ENCODE measurements at places on chromosomes 11 and 22. TPM values are rescaled to one million over a fixed set of nuclear protein-coding genes. Genes with fewer than 3 reads are reported as not detected.

- no peak for DNase-seq
- H3K36me3 ChIP-seq = no peaks in the 10 kb centered on the region
- no peaks in the 10 kb centered on the region for H3K27me3 ChIP-seq
- H3K4me1 ChIP-seq = no peaks in the 10 kb centered on the region
These were observed 97.0 kb downstream of the RDX start for GRCh38 chr11:110199184-110199981.

DNA sequence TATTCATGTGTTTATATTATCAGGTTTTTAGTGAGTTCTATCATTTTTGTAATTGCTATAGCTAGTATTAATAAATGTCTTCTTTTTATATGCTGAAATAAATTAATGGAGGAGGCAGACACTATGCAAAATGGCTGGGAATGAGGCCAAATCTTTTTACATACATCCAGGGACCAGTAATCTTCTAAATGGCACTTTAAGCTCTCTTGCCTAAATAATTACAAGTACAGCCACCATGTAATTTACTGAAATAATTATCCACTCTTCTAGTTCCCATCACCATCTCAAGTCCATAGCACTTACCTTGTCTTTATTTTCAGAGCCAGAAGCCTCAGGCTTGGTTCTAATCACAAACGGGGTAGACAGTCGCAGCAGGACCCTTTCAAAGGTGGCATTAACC lies 79.1 kb downstream of the GUCY1A2 start:
- no peaks in the 10 kb centered on the region for H3K36me3 ChIP-seq
- no peak overlapping the region for H3K27ac ChIP-seq
- H3K4me3 ChIP-seq = no peak overlapping the region

YPEL4 gene
- total RNA-seq = 1.1 TPM

- H3K4me3 ChIP-seq = no peak overlapping the region
- DNase-seq = no peak
- no peaks in the 10 kb centered on the region for H3K27me3 ChIP-seq
- H3K36me3 ChIP-seq = no peaks in the 10 kb centered on the region
- H3K4me1 ChIP-seq = peaks cover 10% of the 10 kb centered on the region
- no peak overlapping the region for H3K27ac ChIP-seq
These were observed 36.7 kb upstream of the SESN3 start for GRCh38 chr11:95267601-95268213.

DTX4 gene
- total RNA-seq = 43.3 TPM

DNA sequence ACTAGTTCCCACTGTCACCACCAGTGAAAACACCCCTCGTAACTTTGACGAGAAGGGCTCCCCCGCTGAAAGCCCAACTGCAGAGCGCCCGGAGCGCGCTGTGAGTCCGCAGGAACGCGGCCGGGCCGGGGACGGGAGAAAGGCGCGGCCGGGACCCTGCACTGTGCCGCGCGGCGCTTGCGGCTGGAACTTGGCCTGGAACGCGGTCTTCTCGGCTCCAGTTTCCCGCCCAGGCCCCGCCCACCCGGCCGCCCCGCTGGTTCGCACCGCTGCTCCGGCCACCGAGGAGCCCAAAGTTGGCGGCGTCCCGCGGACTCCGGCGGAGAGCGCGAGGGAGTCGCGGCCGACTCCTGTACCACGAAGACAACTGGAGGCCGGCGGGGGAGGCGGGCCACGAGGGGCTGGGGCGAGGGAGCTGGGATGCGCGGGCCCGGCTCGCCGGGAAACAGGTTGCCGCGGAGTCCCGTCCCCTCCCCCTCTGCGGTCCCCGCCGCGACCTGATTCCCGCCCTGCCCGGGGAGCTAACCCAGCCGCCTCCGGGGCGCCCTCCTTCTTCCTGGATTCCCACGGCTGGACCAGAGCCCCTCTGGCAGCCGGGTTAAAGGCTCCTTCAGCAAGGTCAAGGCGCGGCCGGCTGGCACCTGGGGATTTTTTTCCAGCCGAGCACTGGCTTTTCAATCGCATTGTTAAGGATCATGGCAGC lies 3.4 kb downstream of the TENM4 start:
- H3K36me3 ChIP-seq = no peaks in the 10 kb centered on the region
- peaks cover 47% of the 10 kb centered on the region for H3K27me3 ChIP-seq
- H3K27ac ChIP-seq = no peak overlapping the region
- H3K4me1 ChIP-seq = peaks cover 44% of the 10 kb centered on the region

RFPL1 gene
- total RNA-seq = not detected

MMP13 gene
- not detected for total RNA-seq

MRGPRE gene
- not detected for total RNA-seq

GRCh38 chr11:130208241-130209127 lies 48.9 kb downstream of the ST14 start:
- no peak overlapping the region for H3K4me3 ChIP-seq
- DNase-seq = no peak
- no peaks in the 10 kb centered on the region for H3K36me3 ChIP-seq
- no peaks in the 10 kb centered on the region for H3K27me3 ChIP-seq
- H3K4me1 ChIP-seq = peaks cover 14% of the 10 kb centered on the region
- H3K27ac ChIP-seq = no peak overlapping the region

- no peaks in the 10 kb centered on the region for H3K4me1 ChIP-seq
- H3K4me3 ChIP-seq = no peak overlapping the region
These were observed 58.4 kb upstream of the NUP50 start for GRCh38 chr22:45105281-45105702.

HBD gene
- total RNA-seq = not detected

APLNR gene
- total RNA-seq = not detected

DNA sequence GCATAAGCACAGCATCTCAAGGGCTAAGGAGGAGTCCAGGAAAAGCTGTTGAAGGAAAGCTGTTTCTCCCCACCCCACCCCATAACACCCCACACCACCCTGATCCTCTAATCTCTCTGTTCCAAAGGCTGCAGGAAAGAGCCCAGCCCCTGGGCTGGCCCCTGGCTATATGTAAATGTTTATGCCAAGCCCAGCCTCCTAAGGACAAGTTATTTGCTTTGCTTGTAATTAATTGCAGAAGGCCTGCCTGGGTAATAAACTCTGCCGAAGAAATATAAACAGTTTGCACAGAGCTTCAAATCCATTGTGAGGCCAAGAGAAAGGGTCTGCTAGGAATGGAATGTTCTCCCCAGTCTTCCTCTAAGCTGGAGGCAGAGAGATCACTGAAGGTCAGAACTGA lies 21.2 kb downstream of the ARRB1 start:
- H3K4me3 ChIP-seq = no peak overlapping the region
- no peaks in the 10 kb centered on the region for H3K36me3 ChIP-seq
- H3K27me3 ChIP-seq = no peaks in the 10 kb centered on the region

SPI1 gene
- 98.3 TPM for total RNA-seq

- no peak overlapping the region for H3K4me3 ChIP-seq
- no peak for DNase-seq
- H3K27ac ChIP-seq = no peak overlapping the region
- H3K36me3 ChIP-seq = no peaks in the 10 kb centered on the region
These were observed 385.1 kb downstream of the BUD13 start for GRCh38 chr11:116387641-116388040.

RIMBP3C gene
- total RNA-seq = 1.3 TPM

- H3K27ac ChIP-seq = no peak overlapping the region
- H3K4me3 ChIP-seq = no peak overlapping the region
- H3K36me3 ChIP-seq = no peaks in the 10 kb centered on the region
- no peaks in the 10 kb centered on the region for H3K4me1 ChIP-seq
- peak; percentile 56 for DNase-seq
These were observed 141.0 kb downstream of the ARHGAP42 start for GRCh38 chr11:100827934-100828661.

DNA sequence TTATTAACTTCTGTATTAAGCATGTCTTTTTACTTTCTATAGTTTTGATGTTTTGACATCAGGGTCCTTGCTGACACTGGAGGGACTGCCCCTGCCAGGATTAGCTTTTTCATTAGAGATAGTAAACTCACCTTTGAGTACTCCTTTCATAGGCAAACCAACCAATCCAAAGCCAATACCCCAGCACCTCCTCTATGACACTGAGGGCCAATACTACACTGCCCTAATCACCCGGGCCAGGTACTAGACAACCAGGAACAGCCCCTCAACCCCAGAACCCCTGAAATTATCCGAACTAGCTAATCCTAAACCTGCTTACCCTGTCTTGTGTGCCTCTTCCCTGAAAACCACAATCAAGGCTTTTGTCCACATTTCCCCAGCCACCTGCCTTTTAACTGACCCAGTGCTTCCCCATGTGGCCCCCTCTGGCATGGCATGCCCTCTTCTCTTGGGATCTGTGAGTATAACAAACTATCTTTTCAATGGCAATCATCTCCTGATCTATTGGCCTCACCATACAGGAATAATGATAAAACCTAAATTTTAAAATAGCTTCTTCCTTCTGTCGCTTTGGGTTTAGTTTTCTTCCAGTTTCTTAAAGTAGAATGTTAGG lies 31.2 kb downstream of the RAB6A start:
- H3K4me3 ChIP-seq = no peak overlapping the region
- H3K27ac ChIP-seq = peak overlapping the region; percentile 29
- H3K4me1 ChIP-seq = no peaks in the 10 kb centered on the region
- H3K27me3 ChIP-seq = no peaks in the 10 kb centered on the region
- H3K36me3 ChIP-seq = peaks cover 4% of the 10 kb centered on the region

GRCh38 chr11:123184531-123184930 lies 10.5 kb downstream of the CLMP start:
- H3K4me1 ChIP-seq = no peaks in the 10 kb centered on the region
- no peak overlapping the region for H3K27ac ChIP-seq
- no peak overlapping the region for H3K4me3 ChIP-seq
- no peaks in the 10 kb centered on the region for H3K36me3 ChIP-seq

DNA sequence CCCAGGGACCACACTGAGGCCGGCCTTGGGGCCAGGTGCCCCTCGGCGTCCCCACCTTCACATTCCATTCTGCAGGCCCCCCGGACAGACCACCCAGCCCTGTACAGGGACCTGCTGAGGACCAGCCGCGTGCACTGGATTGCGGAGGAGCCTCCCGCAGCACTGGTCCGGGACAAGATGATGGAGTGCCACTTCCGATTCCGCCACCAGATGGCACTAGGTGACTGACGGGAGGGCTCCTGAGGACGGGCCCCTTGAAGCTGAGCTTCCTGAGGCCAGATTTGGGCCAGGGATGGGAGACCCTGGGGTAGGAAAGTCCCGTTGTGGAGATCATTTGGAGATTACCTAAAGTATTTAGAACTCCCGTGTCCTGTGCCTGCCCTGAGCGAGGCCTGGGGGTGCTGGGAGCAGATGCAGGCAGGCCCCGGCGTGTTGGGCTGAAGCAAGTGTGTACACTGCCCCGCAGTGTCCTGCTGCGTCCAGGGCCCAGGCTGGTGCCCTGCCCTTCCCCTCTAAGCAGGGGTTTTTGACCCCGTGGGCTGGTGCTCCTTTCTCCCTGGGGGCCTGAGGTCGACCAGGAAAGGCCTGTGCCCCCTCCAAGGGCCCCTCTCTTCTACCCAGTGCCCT lies 20.0 kb downstream of the TRMU start:
- H3K27me3 ChIP-seq = no peaks in the 10 kb centered on the region
- peak; percentile 81 for DNase-seq
- no peak overlapping the region for H3K27ac ChIP-seq
- peaks cover 3% of the 10 kb centered on the region for H3K36me3 ChIP-seq
- no peak overlapping the region for H3K4me3 ChIP-seq

HTR3B gene
- not detected for total RNA-seq

ARHGAP8 gene
- 0.37 TPM for total RNA-seq

DNA sequence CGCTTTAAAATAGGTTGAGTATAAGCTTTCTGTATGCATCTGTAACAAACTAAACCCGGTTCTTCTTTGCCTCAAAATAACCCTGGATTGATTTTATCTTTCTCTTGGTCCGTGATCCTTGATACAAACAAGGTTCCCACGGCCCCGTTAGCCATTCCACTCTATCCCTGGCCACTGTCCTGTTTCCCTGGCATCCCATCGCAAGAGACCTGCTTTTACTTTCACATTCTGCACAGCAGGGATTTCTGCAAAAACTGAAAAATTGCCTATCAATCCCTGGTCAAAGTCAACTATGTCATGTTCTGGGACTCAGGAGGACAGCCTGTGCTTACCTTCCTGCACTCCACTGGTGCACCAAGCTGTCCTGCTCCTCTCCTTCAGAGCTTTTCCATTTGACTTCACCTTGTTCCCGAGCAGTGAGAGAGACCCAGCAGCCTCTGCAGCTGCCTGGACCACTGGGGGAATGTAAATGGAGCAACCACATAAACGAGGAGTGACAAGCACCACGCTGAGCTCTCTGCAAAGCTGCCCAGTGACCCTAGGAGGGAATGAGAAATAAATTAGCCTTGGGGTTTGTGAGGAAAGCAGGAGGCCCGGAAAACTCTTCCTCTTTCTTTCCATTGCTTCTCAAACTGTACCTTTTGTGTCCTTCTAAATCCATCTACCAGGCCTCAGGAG lies 175.9 kb downstream of the NTM start:
- no peak overlapping the region for H3K4me3 ChIP-seq
- H3K27me3 ChIP-seq = no peaks in the 10 kb centered on the region
- no peak overlapping the region for H3K27ac ChIP-seq
- no peaks in the 10 kb centered on the region for H3K36me3 ChIP-seq
- no peak for DNase-seq

CSF2RB gene
- total RNA-seq = 41.2 TPM

OR52W1 gene
- total RNA-seq = not detected

GRCh38 chr11:18449251-18449650 lies 6.4 kb upstream of the LDHAL6A start:
- no peak overlapping the region for H3K27ac ChIP-seq
- H3K27me3 ChIP-seq = no peaks in the 10 kb centered on the region
- H3K4me1 ChIP-seq = no peaks in the 10 kb centered on the region
- DNase-seq = no peak
- no peaks in the 10 kb centered on the region for H3K36me3 ChIP-seq

OR10D3 gene
- not detected for total RNA-seq

OR52A1 gene
- not detected for total RNA-seq

- H3K4me1 ChIP-seq = no peaks in the 10 kb centered on the region
- no peaks in the 10 kb centered on the region for H3K27me3 ChIP-seq
- no peaks in the 10 kb centered on the region for H3K36me3 ChIP-seq
- no peak overlapping the region for H3K4me3 ChIP-seq
- no peak overlapping the region for H3K27ac ChIP-seq
These were observed 565.2 kb downstream of the BUD13 start for GRCh38 chr11:116207421-116208141.

GRCh38 chr11:1172729-1173117 lies 15.0 kb downstream of the MUC5AC start:
- no peak for DNase-seq
- no peaks in the 10 kb centered on the region for H3K36me3 ChIP-seq
- no peaks in the 10 kb centered on the region for H3K4me1 ChIP-seq
- no peak overlapping the region for H3K27ac ChIP-seq

DNA sequence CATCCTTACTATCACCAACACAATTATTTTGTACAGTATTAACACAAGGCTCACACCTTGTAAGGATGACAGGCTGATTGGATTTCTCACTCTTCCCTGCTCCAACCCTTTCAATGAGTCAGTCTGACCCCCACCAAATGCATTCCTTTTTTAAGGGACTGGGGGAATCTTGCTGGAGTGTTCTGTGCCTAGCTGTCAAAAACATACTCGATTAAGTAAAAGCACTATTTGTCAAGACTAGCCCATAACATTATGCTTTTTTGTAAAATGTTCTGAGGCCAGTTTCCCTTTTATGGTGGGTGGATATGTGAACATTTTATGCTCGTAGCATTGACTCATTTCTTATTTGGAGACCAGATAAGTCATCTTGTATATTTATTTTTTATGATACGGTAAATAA lies 87.2 kb downstream of the PDHX start:
- no peaks in the 10 kb centered on the region for H3K27me3 ChIP-seq
- H3K27ac ChIP-seq = no peak overlapping the region
- no peaks in the 10 kb centered on the region for H3K36me3 ChIP-seq

- no peak overlapping the region for H3K27ac ChIP-seq
- no peaks in the 10 kb centered on the region for H3K36me3 ChIP-seq
- H3K4me1 ChIP-seq = peaks cover 17% of the 10 kb centered on the region
- H3K27me3 ChIP-seq = no peaks in the 10 kb centered on the region
These were observed 908 bp downstream of the PLCB3 start for GRCh38 chr11:64252003-64252872.

- H3K4me1 ChIP-seq = no peaks in the 10 kb centered on the region
- DNase-seq = no peak
- H3K36me3 ChIP-seq = no peaks in the 10 kb centered on the region
- no peaks in the 10 kb centered on the region for H3K27me3 ChIP-seq
- no peak overlapping the region for H3K4me3 ChIP-seq
These were observed 68.9 kb upstream of the HEPHL1 start for GRCh38 chr11:93952082-93952780.

Data from B cell (primary cell).